NCI-H1417 treated with DMSO at 0.1 percent for 48 hours (cell line): ENCODE measurements at places on chromosomes 11 and 22.
A peak's percentile ranks its signal among the peaks of the same experiment; 100 is the strongest.

DNA sequence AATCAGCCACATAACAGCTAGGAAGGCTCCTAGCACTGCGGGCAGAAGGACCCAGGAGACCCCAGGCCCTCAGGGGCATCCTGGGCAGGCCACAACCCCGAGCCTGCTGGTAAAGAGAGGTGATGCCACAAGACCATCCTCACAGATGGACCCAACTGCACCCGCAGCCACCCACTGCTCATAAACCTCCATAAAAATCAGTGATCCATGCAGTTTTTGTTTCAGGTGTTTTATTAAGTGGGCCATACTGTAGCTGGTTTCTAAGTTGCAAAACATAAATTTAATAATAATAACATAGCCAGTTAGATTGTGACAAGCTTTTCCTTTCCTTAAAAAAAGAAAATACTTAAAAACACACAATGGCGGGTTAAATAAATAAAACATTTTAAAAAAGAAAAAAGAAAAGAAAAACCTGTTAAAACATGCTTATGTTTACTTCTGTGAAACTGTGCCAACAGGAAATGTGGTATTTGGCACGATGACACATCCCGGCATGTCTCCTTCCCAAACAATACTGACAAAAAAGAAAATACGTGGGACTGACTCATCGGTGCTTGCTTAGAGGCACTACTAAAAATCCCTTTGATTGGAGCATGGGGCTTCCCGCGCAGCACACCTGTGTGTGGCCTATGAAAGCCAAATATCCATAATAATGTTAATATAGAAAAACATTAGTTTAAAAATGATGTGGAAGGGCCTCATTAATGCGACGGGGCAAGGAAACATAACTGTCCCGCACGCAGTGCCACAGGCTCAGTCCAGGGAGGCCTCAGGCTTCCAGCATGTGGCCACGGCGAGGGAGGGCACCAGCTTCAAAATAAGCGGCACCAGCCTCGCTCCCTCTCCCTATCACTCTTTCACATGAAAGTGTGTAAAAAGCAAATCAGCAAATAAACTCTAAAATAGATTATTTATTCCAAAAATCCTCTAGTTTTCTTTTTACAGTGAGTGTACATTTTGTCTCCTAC, 47.5 kb upstream of the SCUBE2 start:
- peak; percentile 79 for DNase-seq

DNA sequence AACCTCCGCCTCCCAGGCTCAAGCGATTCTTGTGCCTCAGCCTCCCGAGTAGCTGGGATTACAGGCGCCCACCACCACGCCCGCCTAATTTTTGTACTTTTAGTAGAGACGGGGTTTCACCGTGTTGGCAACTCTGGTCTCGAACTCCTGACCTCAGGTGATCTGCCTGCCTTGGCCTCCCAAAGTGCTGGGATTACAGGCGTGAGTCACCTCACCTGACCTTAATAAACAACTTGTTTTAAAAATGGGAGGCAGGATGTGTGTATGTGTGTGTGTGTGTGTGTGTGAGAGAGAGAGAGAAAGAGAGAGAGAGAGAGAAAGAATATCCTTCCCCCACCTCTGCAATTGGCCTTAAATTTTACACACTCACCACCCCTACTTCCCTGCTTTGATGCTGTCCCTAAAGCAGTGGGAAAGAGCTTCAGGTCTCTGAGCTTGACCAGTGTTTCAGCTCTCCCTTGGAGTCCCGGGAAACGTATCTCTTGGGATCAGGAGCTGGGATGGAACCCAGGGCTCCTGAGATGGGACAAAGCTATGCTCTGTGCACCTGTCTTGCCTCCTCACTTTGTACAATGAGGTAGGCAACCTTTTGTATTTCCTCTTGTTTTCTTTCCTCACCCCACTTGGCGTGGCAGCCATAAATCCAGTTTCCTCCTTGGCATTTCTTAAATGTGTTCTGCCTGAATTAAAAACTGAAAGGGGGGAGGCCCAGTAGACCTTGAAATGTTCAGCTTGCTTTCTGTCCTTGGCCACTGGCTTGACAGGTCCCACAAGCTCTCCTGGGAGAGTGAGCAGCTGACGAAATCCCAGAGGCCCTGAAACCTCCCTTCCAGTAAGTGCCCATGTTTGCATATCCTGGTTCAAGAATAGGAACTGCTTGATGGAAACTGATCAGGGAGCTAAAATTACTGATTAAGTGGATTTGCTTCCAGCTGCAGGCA, 17.8 kb upstream of the XBP1 start:
- no peak for DNase-seq

GRCh38 chr22:48152164-48152775, 1389.8 kb downstream of the TBC1D22A start:
- DNase-seq: no peak

DNA sequence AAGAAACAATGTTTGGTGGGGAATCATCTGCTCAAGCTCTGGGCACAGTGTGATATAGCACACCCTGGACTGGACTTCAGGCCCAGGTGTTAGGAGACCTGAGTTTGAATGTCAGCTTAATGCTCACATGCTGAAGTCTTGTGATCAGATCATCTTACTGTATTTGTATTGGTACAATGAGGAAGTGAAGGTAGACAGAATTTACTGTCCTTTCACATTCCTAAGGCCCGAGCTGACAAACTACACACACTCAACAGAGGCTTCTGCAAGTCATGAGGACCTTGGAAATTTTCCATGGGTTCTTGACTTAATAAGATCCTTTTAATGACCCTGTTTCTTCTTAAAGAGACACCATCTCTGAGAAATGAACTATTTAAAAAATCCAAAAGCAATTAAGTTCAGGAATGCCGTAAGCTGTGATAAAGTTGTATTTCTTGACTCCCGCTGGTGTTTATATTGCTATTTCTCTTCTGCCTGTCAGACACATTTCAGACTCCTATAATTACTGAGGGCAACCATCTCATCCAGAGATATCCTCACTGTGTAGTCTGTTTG, 802.0 kb downstream of the DLG2 start:
- DNase-seq: no peak

GRCh38 chr11:126804363-126804762, 196.2 kb downstream of the KIRREL3 start:
- DNase-seq: no peak

DNA sequence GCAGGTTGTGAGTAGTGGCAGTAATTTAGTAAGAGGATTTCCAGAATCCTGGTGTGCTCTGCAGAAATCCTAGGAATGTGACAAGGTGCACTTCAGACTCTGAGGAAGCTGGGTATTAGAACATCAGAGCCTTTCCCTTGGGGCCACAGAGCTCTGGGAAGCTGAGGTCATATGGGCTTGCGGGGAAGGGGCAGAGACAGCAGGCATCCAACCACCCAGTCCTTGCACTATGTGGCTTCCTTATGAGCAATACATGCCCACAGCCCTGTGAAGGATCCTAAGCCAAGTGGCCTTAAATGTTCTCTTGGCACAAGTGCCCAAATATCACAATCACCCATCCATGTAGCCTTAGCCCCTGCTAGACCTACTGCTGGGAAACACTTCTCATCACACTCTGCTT, 46.2 kb downstream of the P4HA3 start:
- DNase-seq: no peak

DNA sequence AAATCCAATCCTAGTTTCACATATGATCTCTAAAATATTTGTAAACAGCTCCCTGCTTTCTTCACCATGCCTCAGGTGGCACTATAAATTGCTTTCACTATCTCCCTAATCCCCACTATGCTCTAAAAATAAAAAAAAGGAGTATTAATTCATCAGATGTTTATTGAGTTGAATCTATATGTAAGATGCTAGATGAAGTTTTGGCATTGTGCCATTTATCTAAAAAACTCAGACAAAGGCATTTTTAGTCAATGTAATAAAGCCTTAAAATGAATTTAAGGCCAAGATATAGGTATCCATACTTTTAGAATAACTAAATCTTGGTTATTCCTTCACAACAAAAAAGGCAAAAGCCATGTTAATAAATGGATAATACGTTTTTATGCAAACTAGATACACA, 373.9 kb downstream of the ETS1 start:
- DNase-seq: no peak

GRCh38 chr11:5605849-5606248, 9.4 kb downstream of the TRIM6 start:
- DNase-seq: no peak

DNA sequence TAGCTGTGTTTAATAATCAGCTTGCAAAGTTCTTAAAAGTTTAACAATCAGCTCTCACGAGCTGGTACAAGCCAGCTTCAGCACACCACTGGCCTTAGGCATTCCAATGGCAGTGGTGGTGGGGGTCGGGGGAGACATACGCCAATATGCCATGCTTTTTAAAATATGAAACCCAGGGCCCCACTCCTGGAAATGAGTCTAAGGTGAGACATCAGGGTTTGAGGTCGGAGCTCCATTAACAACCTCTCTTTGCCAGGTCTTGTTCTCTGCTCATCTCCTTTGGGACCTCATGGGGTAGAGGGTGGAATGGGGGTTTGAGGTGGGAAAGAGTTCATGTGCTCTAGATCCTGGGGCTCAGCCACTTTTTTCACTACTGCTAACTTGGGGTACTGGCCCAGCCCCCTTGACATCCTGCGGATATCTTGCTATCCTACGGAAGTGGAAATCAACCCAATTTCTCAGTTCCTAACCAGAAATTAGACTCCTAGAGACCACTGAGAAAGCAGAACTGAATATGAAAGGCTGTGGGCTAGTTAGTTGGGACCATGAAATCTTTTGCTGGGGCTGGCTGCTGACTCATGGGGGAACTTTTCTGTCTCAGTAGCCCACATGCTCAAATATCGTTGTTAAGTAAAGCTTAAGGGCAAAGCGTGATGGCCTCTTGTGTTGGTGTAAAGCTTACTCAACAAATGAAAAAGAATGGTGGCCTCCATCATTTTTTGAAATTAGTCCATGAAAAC, 90.1 kb downstream of the PDHX start:
- no peak for DNase-seq

- DNase-seq: no peak
These were observed 84.6 kb downstream of the DBX1 start for GRCh38 chr11:20075627-20076026.

DNA sequence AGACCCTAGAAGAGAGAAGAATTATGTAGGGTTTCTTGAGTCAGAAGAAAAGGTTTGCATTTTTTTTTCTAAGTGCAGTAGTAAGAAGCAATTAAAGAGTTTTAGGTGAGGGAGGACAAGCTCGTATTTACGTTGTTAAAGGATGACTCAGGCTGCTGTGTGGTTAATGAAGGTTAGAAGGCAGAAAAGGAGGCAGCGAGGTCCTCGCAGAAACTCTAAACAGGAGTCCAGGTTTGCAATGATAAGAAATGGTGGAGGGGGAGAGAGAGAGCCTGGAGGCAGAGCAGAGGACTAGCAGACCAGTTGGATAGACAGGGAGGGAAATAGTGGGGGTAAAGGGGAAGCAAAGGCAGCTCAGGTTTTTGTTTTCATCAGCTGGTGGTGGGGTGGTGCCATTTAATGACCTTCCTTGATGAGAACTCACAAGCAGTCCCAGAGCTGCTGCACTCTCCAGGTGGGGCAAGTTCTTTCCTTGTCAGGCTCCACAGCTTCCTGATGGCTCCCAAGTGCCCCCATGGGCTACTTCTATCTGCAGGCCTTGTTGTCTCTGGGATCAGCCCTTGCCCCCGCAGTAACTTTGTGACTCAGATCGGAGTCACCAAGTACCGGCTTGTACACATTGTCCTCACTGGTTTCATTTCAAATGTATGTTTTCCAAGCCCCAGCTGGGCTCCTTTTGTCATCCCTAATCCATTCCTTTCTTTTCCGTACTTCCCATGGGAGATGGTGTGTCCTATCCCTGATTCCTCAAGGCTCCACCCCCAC, 8.3 kb upstream of the INSC start:
- DNase-seq: no peak

- no peak for DNase-seq
These were observed 122.7 kb downstream of the FCHSD2 start for GRCh38 chr11:73019449-73019848.

GRCh38 chr11:69524291-69524882, 42.9 kb downstream of the LINC01488 start:
- DNase-seq: no peak

DNA sequence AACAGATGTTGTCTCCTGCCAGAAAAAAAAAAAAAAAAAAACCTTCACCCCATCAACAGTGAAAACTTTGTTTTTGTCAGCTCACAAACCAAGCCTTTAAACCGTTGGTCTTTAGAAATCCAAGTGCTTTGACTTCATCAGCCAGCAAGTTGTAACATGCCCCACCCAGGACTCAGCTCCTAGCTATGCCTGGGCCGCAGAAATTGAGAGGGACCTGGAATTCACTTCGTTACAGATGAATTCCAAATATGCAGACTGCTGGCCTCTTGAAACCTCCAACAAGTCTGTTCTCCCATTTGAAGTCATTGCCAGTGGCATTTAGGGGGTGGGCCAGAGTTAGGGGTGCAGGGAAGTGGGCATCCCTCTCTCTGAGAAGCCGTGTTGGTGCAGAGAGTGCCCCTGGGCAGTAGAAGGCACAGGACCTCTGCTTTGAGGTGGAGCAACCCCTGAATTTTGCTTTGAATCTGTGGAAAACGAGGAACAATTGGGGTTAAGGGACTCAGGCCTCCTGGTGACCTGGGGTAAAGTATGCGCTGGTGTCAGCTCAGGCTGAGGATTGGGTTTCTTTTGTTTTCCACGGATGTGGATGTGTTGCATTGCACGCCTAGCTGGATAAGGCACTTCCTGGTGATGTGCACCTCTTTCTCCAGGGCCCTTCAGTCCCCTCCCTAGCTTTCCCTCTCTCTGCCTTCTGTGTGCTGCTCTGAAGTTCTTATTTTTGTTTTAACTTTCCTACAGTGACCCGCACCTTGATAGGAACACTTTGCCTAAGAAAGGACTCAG, 109.5 kb downstream of the DBX1 start:
- DNase-seq: no peak

- no peak for DNase-seq
These were observed 116.7 kb downstream of the KCNQ1OT1 start for GRCh38 chr11:2582946-2583604.

GRCh38 chr11:47425611-47426010, 628 bp downstream of the PSMC3 start:
- no peak for DNase-seq

DNA sequence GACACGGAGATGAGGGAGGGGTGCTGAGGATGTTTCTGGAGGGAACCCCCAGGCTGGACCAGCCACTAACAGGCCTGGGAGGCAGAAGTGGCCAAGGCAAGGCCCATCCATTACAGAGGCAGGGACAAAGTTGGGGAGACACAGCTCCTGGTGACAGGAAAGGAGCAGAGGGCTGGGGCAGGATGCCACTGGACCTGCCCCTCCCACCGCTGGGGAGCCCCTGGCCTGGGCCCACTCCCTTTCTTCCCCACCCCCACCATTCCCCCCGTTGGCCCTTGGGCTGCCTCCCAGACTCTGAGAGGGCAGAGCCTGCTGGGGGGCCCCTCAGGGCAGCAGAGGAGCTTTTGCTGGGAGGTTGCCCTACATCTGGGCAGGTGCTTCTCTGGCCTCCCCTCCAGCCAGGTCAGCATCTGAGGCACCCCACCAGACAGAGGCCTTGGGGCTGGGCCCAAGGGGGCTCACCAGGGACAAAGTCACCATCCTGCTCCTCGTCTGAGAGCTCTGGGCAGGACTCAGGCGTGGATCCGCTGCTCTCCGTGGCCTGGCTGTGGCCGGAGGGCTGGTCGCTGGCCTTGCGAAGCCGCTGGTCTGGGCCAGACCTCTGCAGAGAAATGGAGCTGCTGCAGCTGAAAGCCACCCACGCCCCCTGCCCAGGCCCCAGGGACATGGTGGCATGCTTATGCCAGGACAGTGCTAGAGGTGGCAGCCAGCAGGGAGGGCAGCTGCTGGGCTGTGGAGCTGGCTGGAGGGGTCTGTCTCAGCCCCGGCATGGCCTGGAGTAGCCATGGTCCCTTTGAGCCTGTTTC, 33.1 kb upstream of the CARS1 start:
- no peak for DNase-seq
